ENCODE measurements at places on chromosomes 13 and 19.

DNA sequence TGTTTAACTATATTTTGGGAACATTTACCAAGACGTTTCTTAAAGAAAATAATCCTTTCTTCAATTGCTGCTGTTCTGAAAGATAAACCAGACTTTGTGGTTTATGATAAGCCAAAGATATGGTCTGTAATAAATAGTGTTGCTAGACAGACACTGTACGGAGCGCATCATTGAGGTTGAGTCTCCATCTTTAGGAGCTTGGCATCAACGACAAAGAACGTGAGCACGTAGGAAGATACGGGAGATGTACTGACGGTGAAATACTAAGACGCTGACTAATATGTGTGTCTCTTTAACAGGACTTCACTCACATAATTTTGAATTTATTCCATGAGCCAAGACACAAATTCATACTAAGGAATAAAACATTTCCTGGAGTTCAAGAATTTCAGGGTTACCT lies 16.2 kb downstream of the TEX29 start:
- no peak for DNase-seq

- DNase-seq, result peak; percentile 67
These were observed 1.8 kb upstream of the ANGPTL4 start for GRCh38 chr19:8361921-8362793.

- no peak for DNase-seq
These were observed 42.9 kb upstream of the RAP2A start for GRCh38 chr13:97390941-97391600.

GRCh38 chr19:28864577-28865042 lies 348.3 kb downstream of the UQCRFS1 start:
- DNase-seq, result no peak

- no peak for DNase-seq
These were observed 14.8 kb downstream of the TSC22D1 start for GRCh38 chr13:44561351-44561750.
